ENCODE measurements at places on chromosomes 16 and 17.

GRCh38 chr17:9427465-9428315 lies 147.9 kb downstream of the STX8 start:
- DNase-seq: no peak

DNA sequence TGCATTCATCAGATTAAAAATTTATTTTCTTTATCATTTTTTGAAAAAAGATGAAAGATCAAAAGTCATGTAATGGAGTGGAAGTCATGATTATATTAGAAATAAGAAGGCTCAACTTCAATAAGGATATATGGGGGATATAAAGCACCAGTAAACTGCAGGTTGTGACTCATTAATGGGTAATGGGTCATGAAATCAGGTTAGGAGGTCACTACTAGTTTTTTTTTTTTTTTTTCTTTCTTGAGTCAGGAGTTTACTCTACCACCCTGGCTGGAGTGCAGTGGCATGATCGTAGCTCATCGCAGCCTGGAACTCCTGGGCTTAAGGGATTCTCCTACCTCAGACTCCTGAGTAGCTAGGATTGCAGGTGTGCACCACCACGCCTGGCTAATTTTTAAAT lies 14.3 kb downstream of the EFCAB13 start:
- no peak for DNase-seq

DNA sequence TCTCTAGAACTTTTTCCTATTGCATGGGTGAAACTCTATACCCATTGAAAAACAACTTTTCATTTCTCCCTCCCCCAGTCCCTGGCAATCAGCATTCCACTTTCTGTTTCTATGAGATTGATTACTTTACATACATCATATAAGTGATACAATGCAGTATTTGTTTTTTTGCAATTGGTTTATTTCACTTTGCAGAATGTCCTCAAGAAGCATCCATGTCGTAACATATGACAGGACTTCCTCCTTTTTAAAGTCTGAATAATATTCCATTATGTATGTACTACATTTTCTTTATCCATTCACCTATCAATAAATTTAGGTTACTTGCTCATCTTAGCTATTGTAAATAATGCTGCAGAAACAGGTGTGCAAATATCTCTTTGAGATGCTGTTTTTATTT lies 8.8 kb downstream of the IL21R start:
- DNase-seq: no peak

DNA sequence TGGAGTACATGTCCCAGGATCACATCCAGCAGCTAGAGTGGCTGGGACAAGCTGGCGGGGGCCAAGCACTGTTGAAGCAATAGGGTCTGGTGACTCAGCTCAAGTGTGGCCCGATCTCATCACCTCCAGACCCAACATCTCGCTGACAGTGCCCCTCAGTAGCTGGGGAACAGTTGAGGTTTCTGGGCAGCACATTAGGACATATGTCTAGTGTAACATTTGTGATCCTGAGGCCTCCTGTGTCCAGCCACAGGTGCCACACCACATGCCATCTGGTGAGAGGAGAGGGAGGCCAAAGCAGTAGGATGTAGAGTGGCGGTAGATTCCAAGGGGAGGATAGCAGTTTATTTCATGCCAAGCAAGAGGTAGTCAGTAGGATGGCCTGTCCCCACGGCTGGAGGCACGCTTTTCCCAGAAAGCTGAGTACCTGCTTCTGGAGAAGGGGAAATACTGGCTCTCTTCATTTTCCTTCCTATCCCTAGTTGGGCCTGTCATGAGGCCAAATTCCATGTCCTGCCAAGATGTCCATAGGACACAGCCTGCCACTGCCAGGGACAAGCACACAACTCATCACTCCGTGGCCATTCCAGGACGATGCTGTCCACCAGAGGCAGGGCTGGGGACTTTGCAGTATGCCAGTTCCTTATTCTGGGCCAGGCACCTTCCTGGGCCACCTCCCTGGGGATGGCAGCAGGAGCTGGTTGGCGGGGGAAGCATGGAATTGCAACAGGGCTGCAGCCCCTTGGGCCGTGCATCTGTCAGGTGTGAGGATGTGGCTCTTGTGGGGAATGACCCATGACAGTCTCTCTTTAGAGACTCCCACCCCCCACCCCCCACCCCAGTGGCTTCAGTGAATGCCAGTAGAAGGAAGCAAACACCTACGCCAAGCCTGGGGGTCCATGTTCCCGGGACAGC lies 24.0 kb downstream of the GGA3 start:
- no peak for DNase-seq

- DNase-seq: no peak
These were observed at the start of gene KRTAP4-6 for GRCh38 chr17:41140360-41141131. Gene KRTAP4-6, minus strand, starts transcription at chr17:41140544. Its CDS starts 57 bp downstream, at chr17:41140487.

DNA sequence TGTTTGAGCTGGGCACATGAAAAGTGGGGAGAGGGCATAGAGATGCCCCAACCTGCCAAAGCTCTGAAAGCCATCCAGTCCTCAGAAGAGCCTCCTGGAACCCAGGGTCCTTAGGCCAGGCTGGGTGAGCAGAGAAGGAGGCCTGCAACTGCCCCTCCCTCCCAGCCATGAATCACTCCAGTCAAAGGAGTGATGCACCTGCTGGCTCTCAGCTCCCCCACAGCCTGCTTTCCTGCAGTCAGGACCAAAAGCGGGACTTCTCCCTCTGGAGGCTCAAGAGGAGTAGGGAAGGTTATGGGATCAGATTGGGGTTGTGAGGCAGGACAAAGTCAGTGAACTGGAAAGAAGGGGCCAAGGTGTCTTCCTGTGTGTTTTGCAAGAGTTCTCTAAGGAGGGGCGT lies 145.6 kb downstream of the TMEM132E start:
- DNase-seq: no peak

DNA sequence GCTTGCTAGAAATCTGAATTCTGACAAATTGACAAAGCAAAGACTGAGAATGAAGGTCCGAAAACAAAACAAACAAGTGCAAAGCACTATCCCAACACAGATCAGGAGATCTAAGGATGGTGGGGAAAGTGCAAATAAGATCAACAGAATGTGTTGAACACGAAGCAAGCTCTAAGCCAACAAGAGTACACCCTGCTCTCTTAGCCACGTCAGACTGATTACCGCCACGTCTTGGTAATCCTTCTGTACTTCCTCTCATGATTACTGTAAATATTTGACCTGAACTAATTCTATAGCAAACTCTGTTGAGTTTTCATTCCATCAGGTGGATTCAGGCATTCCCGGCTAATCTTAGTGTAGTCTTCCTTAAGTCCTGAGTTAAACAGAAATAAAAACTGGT lies 34.3 kb upstream of the ERCC4 start:
- DNase-seq: no peak

DNA sequence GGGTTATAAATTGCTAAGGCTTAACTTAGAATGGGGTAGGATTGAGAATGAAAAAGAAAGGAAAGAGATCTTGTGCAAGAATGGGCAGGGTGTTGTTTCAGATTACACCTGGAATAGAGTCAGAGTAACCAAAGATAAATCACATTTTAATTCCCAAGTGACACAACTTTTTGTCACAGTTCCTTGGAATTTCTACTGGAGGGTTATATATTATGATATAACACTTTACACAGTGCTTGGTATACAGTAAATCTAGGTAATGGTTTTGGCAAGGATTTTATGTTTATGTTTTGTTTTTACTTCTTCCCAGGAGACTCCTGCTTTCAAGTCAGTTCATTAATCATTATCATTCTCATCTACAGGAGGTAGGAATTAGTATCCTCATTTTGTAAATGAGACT lies 115.7 kb upstream of the KCNJ16 start:
- DNase-seq: no peak

- DNase-seq: no peak
These were observed 140.2 kb upstream of the CIBAR2 start for GRCh38 chr16:85252461-85252860.

- no peak for DNase-seq
These were observed 49.9 kb upstream of the KIFC3 start for GRCh38 chr16:57852189-57852588.

- no peak for DNase-seq
These were observed 242.0 kb downstream of the FTO start for GRCh38 chr16:53945996-53946395.

GRCh38 chr16:47503936-47504335 lies 42.8 kb downstream of the PHKB start:
- DNase-seq: no peak

DNA sequence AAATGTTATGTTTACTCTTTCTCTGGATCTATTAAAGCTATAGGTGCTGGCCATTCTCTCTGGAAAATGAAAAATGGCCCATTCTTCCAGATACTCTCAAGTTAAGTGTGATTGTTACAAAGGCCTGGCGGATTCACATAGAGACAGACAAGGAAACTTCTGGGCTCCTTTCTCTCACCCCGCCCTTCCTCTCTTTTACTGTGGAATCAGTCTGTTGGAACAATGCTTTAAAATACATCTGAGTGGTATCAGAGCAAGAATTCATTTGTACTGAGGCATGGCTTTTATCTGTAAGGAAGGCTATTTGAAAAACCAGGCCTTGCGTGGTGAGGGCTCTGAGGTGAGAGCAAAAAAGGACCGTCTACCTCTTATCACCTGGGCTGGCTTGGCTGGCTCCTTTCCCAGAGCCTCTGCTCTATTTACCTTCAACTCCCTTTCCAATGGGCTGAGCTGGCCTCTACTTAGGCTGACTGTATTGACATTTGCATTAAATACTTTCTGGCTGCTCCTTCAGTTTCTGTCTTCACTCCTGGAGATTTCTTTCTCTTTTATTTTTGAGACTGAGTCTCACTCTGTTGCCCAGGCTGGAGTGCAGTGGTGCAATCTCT lies 274.0 kb downstream of the PHKB start:
- no peak for DNase-seq

GRCh38 chr17:57505841-57506773 lies 239.0 kb downstream of the CCDC182 start:
- no peak for DNase-seq

GRCh38 chr16:25443994-25444393 lies 186.3 kb upstream of the ZKSCAN2 start:
- no peak for DNase-seq

GRCh38 chr17:32870027-32870670 lies 6.8 kb downstream of the MYO1D start:
- no peak for DNase-seq

DNA sequence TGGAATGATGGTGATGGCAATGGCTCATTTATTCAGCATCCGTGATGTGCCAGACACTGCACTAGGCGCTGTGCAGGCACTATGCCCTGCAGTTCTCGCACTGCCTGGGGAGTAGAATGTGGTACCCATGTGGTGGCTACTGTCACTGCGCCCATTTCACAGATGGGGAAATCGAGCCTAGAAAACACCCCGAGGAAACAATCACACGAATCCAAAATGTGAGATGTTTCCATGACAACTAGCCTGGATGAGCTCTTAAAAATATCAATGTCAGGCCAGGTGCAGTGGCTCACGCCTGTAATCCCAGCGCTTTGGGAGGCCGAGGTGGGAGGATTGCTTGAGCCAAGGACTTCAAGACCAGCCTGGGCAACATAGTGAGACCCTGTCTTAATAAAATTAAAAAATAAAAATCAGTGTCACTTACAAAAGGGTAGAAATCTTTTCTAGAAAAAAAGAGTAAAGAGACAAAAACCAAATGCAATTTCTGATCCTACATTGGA lies 57.9 kb upstream of the TNRC6A start:
- DNase-seq: no peak

DNA sequence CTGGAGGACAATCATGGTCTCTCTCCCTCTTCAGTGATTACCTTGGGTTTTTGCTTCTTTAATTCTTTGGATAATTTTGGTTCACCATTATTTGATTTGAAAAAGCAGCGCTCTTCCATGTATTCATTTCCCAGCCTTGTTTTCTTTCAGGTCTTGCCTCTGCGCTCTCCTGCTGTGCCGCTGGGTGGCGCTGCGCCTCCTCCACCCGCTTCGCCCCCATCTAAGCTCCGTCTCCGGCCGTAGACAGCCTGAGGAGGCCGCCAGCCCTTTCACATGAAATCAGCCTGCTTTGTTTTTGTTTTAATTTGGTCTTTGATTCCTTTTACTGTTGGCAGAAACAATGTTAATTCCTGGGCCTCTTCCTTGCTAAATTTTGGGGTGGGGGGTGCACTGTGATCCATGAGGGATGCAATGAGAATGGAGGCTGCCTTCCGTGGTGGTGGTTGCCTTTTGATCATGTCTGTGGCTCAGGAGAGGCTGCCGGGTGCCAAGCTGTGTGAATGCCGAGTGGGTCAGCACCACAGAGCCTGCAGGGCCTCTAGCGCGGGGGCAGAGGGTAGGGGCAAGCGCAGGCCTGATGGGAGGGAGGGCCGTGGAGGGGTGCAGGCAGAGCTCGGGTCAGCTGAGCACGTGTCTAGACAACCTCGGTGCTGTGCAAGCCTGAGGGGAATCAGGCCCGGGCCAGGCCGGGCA lies 64.1 kb downstream of the PLD6 start:
- no peak for DNase-seq

- DNase-seq: no peak
These were observed 77.1 kb upstream of the DNAH17 start for GRCh38 chr17:78654325-78654724.

- DNase-seq: no peak
These were observed 261.8 kb upstream of the MYOCD start for GRCh38 chr17:12403881-12404398.

- no peak for DNase-seq
These were observed 97.5 kb downstream of the YPEL2 start for GRCh38 chr17:59428916-59429485.

DNA sequence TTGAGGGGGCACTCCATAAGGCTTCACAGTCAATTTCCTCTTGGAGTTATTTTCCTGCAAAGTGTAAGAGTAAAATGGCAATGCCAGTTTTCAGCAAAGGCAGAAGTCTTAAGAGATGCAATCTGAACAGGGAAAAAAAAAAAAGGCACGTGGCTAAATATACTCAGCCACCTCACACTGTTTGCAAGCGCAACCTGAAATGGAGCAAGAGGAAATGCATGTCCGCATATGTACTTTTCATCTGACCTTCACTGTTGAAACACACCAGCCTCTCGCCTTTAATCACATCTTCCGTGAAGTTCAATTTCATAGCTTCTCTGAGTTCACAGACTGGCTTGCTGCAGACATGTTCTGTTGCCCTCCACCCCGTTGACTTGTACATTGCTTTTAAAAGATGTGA lies 101.4 kb downstream of the KATNIP start:
- no peak for DNase-seq

GRCh38 chr17:27485716-27486495 lies 29.7 kb downstream of the KSR1 start:
- DNase-seq: no peak

DNA sequence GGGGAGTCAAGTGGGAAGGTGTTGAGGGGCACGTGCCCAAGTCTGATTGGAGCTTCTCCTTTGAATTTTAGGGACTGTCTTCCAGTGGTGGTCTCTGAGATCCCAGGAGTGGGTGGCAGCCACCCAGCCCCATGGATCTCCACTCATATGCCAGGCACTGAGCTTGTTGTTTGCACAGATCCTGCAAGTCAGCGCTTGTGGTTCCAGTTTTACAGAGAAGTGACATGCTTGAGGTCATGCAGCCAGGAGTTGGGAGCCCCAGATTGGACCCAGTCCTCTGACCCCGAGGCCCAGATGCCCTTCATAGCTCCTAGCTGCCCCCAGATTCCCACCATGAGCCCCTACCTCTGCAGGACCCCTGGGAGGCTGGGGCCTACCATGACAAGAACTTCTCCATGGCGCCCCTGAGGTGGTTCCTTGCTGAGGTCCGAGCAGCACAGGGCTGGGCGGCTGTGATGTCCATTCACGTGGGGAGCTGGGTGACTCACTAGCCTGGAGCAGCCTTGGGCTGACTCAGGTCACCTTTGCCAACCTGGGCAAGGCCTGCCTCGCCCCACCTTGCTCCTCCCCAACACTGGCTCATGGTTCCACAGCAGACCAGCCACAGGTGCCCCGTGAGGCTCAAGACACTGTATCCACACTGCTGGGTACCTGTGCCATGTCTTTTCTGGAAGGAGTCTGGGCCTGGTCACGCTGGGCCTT lies 47.4 kb downstream of the RAI1 start:
- peak; percentile 73 for DNase-seq

- no peak for DNase-seq
These were observed 32.2 kb downstream of the CHP2 start for GRCh38 chr16:23786964-23787561.

Measured in Peyer's patch (tissue), 4 donors.